ENCODE measurements at places on chromosomes 6 and 20.

DNA sequence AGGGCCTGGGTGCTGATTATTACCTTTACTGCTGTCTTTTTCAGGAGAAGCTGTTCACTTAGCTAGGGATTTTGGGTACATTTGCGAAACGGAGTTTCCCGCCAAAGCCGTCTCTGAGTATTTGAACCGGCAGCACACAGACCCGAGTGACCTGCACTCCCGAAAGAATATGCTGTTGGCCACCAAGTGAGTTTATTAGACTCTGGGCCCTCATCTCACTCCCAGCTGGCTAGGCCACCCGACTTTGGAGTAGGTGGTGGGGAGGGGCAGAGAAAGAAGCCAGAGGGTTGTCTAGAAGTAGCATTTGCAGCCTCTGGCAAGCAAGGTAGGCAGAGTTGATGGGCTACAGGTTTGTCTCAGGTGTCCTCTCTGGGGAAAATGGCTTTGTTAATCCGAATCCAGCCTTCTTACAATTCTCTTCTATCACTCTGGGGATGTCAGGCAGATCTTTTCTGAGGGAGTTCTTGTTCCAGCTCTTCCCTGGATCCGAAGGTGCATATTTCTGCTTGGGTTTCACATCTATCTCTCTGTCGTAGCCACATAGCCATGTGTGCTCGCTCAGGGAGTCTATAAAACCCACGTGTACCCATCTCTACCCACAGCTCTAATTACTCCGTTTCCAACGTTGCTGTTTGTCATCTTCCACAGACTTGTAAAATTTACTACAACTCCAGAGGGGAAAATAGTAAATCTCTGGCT is 21.6 kb downstream of the TFAP2B start:
- DNase-seq = no peak

GRCh38 chr6:127880429-127880828 is 20.4 kb downstream of the THEMIS start:
- no peak for DNase-seq

GRCh38 chr20:51021067-51022025 is 1.6 kb downstream of the KCNG1 start:
- no peak for DNase-seq

- DNase-seq = no peak
Measured at GRCh38 chr6:17454316-17455005, 61.1 kb downstream of the CAP2 start.

DNA sequence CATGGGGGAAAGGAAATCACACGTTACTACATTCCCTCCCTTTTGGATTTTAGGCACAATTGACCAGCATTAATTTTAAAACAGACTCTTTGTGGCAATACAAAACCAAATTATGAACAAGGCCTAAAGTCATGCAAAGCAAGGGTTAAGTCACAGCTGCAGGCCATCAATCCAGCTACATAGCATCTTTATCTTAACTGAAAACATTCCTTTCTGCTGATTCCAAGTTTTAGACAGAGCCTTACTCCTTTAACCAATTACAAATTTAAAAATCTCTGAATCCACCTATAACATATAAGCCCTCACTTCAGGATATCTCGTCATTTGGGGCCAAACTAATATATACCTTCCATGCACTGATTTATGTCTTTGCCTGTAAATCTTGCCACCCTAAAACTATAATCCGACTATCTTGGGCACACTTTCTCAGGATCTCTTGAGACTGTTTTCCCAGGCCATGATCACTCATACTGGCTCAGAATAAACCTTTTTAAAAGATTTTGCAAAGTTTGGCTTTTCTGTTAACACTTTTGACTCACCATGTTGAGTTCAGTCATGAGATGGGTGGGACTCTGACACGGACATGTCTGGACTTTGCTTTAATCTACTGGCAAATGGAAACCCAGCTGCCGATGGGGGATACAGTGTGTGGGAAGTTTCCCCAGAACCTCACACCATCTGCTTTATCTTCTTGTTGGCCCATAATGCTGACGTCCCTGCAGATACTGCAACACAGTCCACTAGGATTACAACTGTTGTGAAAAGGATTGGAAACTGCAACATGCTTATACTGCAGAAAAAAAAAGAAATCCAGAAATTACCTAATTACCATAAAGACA is 757.0 kb downstream of the PTPRT start:
- DNase-seq = no peak

DNA sequence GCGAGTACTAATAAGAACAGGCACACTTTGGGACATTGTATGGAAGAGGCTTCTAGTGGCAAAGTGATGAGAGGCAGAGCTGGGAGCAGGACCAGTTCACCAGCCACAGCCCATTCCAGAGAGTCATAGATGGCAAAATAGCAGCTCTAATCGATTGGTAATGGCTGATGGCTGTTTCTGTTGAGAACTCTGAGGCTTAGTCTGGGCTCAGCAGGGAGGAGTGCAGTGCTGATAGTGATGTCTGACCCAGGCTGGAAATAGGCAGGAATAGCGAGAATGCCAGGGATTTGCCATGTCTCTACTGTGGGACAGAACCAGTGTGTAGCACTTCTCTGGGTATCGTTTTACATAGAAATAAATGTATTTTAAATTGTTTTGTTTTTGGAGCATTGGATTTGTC is 620.0 kb upstream of the FLRT3 start:
- no peak for DNase-seq

DNA sequence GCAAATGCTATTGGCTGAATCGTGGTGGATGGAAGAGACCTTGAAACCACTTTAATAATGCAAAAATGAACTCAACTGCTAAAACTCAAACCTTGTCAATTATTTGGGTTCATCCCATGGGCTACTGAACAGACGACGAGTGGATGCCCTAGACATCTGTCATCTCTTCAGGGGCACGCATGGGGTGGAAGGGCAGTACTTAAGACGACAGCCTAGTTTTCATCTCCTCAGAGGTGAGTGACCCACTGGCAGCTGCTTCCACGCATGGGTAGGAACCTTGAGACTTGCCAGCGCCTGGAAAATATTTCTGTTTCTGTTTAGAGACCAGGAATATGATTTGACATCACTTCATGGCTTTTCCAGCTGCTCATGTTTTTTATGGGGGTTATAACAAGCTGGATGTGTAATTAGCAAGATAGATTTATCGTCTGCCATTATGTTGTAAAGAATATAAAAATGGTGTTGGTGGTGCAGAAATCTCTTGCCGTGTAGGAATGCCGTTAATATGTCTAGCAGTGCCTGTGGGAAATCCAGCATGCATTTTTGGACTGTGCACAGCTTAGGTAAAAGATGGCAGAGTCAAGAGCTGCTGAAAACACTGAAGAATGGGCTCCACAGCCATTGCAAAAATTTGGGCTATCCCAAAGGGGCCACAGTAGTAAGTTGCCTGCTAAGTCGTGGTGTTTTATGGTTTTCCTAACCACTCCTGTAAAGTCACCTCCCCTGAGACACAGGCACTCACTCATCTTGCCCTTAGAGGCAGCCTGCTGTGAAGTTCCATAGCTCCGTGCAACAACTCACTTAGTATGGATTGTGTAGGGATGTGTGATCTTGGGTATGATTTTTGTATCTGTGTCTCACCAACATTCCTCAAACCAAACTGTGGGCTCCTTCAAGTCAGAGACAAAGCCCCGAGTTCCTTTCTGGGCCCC is 203.3 kb downstream of the EYA2 start:
- no peak for DNase-seq

- DNase-seq = no peak
Measured at GRCh38 chr6:1609041-1609647, 571 bp upstream of the FOXC1 start.

- no peak for DNase-seq
Measured at GRCh38 chr20:8399947-8400346, 267.9 kb downstream of the PLCB1 start.

GRCh38 chr6:100455230-100456124 is 9.2 kb downstream of the SIM1 start:
- no peak for DNase-seq

DNA sequence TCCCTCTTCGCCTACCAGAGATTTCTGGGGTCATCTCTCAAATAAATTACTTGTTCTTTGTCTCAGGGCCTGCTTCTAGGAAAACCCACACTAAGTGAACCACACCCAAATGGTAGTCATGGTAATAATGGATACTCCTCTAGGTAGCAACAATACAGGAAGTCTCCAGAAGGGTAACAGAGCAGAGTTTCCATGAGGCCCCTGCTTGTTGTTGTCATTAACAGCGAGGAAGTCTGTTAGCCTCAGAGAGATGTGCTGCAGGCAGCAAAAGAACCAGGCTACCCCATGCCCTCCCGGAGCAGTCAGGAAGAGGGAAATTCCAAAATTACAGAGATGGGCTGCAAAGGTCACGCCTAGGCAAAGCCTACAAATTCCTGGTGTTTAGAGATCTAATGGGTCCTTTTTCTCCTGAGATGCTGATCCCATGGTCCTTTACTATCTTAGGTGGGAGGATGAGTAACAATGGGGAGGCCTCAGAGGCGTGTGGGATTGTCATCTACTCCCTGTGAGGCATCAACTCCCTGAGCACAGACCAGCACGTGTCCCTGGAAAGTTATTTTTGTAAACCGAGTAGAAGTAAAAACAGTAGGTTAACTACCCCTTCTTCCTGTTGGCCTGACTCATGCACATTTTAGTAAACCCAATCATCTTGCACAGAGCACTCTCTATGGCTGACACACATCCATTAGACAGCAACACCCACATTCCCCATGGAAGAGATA is 10.1 kb downstream of the ISM1 start:
- peak; percentile 29 for DNase-seq

DNA sequence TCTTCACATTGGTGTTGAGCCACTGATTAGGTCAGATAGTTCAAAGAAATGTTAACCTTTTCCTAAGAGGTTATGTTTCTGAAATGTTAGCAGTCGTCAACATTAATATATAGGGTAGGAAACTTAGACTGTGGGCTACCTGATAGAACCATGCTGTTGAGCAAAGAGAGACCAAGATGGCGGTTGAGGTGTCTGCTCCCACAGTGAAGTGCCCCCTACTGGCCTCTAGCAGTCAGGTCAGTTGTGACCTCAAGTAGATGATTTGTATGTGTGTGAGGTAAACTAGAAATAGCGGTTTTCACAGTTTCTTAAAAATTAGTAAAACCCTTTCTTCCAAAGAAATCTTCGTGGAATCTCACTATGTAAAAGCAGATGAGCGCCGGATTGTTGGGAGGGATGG is 40.3 kb downstream of the MTHFD1L start:
- DNase-seq = no peak

DNA sequence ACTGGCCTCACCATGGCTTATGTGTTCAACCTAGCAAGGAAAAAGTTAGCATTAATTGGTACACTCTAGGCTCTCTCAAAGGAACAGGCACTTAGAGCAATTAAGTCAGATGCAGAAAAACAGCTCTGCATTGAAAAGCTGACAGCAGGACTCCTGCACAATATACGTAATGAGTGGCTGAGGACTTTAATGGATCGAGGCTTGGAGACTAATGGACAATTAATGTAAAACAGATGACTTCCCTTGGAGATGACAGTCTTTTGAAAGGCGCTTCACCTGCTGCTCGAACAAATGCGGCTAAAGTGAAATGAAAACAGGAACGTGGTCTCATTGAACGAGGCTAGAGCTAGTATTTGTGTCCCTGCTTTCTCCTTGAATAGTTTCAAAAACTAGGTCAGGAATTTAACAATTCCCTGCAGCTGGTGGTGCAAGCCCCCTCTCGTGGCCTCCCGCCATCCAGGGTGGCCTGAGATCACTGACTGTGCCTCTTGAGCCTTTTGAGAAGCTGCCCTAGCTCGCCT is 137.1 kb downstream of the ELOVL4 start:
- no peak for DNase-seq

DNA sequence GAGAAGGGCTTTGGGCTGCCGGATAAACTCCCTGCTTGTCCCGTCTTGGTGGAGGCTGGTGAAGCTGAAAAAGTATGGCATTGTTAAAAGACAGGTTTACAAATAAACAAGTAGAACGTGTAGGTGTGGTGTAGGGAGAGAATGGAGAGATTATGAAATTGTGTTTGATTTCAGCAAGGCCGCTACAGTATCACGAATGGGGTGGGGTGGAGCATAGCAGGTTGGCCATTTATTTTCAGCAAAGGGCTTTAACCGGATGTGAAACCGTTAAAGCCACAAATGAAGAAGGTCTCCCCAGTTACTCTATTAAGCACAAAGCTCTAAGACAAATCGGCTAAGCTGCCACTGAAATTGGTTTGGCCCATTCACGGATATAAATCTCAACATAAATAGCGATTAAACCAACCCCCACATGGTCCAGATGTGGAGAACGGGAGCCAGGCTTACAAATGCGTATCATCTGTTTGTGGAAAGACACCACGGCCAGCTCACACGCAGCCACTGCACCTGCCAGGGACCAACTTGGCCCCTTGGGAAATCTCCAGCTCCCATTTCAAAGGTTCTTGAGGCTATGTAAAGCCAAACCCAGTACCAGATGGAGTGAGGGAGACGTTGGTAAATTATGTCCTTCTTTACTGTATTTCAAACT is 94.0 kb downstream of the ZMYND8 start:
- DNase-seq = no peak

DNA sequence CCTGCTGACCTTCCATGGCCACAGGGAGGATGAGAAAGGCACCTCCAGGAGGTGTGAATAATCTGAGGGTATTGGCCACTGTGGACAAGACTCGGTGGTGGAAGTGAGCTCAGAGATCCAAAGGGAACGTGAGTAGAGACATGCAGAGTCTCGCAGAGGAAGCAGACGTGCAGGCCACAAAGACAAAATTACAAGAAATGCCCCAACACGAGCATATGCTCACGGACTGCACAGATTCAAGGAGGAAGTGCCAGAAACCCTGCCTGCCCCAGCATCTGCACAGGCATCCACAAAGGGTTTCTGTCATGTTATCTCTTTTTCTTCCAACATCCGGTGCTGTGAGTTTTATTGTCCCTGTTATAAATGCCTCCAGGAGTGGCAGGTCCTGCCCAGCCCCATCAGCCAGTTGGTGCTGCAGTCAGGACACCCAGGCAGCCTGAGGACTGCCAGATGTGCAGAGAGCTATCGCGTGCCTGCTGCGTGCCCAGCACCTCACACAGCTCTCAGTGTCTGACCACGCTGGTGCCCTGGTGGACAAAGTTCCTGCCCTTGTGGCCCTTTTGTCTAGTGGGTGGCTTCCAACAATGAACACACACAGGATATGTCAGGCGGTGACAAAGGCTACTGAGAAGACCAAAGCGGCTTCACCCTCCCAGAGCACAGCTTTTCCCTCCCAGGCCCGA is 34.0 kb upstream of the FANCE start:
- DNase-seq = no peak

GRCh38 chr6:99432877-99433276 is 7.8 kb upstream of the PNISR start:
- DNase-seq = no peak

- DNase-seq = no peak
Measured at GRCh38 chr6:11384531-11385309, 152.3 kb upstream of the NEDD9 start.
